ENCODE measurements at places on chromosomes 13 and 19.

DNA sequence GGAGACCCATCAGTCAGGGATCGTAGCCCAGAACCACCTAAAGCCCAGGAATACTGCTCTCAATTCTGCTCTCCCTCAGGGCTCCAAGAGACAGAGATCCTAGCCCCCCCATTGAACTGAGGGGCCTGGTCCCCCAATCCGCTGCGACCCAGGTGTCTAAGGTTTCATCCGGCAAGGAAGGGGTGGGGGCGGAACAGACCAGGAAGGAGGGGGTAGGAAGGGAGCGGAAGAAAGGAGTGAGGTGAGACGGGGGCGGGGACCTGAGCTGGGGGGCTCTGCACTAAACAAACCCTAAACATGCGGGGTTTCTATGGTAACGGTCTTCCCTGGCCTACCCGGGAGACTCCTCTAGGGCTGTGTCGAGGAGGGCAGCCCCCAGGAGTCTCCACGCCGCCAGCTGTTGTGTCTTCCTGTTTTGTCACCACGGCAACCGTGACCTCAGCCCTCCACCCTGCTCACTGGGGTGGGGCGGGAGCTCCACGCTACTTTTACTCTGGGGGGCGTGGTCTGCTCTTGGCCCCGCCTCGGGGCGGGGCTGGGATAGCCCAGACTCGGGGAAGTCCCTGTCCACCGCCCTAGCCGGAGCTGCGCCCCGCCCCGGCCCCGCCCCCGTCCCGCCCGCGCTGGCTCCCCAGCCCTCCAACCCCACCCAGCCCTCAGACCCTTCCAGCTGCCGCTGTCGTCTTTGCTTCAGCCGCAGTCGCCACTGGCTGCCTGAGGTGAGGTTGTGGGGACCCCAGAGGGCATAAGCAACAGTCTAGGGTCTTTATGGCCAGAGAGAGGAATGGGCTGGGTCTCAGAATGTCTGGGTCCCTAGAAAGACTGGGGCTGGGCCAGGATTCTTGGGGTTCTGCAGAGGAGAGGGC lies at the start of gene MYADM:
TSS of gene MYADM (plus strand) at position 659 of the 866 bp plus-strand sequence. CDS start 5,647 bp downstream, outside the sequence.
- peak; percentile 100 for DNase-seq

DNA sequence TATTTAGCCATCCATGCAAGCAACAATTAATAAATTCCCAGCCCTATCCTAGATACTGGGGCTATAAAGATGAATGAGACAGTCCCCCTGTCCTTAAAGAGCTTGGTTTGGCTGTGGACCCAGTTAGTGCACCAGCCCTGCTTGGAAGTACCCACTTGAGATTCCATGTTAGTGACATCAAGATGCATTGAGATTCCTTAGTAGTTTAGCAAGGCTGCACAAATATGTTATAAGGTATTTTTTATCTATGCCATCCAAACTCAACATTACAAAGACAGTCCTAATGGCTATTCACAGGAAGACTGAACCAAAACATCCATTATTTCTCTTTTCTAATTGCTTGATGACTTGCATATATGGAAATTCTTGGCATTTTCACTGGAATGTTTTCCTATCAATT lies 48.8 kb upstream of the RAP2A start:
- DNase-seq: no peak

DNA sequence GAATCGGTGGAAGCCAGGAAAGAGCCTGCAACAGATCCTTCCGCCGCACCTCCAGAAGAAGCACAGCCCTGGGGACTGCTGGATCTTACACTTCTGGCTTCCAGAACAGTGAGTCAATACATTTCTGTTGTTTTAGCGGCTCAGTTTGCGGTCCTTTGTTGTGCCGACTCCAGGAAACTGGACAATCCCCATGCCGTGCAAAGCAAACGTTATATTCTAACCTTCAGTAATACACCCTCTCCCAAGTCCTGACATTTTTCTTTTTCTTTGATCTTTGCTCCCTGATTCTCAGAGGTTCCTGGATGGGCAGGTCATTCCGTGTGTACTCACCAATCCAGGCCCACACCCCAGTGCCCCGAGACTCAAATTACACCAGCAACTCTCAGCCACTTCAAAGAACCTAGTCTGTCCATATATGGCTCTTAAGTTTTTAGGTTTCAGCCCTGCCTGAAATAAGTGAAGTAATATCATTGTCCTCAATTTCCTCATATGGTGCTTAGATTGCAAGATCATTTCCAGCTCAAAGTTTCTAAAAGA lies 387.1 kb upstream of the SGCG start:
- no peak for DNase-seq

DNA sequence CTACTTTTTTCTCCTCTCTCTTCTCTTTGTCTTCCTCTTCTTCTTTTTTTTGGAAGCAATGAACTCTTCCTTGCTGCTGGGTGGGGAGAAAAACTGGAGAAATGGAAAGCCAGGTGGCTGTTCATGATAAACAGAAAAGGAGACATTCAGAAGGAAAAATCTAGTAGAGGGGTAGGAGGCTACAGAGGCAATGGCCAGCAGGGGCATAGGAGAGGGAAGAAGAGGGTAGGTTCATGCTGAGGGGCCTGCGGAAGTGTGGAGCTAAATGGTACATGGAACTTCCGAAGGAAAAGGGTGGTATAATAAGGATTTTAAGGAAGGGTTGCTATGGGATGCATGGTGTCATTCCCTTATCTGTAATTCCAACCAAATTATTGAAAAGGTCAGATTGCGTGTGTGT lies 17.5 kb upstream of the HS6ST3 start:
- DNase-seq: no peak

DNA sequence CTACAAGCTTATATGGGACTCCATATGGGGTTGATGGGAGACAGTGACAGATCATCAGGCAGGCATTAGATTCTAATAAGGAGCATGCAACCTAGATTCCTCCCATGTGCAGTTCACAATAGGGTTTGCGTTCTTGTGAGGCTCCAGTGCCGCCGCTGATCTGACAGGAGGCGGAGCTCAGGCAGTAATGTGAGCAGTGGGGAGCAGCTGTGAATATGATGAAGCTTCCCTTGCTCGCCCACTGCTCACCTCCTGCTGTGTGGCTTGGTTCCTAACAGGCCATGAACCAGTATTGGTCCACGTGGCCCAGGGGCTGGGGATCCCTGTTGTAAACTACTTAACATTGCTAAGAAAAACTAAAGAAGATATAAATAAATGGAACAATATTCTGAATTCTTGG lies 378.4 kb downstream of the KCNRG start:
- no peak for DNase-seq

DNA sequence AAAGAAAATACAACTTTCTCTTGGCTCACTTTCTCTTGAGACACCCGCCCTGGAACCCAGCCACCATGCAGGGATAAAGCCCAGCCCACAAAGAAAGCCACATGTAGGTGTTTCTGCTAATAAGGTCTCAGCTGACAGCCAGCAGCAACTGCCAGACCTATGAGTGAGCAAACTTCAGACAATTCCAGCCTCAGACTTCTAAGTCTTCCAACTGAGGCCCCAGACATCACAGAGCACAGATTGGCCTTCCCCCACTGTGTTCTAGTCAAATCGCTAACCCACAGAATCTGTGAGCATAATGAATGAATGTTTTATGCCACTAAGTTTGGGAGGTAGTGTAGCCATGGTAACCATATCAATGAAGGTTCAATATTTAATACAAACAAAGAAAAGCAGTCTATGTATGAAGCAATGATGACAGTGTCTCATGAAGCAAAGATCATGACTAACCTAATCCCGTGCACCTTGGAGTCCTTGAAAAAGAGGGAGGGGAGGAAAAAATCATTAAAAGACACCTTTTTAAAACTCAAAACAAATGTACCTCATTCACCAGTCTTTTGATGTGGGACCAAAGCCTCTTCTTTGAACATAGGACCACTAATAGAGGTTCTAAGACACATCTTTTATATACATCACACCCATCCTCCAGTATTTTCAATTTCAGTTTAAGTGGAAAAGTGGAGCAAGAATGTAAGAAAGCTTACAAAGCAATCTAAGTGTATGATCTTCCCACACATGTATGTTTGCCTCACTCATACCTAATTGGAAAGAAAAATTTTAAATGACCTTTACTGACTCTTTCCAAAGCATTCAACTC lies 6.2 kb downstream of the MRPS31 start:
- no peak for DNase-seq

GRCh38 chr19:32458500-32459123 lies 53.0 kb downstream of the DPY19L3 start:
- DNase-seq: no peak

- no peak for DNase-seq
Measured at GRCh38 chr13:39781381-39781780, 125.9 kb downstream of the COG6 start.

GRCh38 chr19:42191855-42192254 lies 25.6 kb downstream of the DEDD2 start:
- no peak for DNase-seq

DNA sequence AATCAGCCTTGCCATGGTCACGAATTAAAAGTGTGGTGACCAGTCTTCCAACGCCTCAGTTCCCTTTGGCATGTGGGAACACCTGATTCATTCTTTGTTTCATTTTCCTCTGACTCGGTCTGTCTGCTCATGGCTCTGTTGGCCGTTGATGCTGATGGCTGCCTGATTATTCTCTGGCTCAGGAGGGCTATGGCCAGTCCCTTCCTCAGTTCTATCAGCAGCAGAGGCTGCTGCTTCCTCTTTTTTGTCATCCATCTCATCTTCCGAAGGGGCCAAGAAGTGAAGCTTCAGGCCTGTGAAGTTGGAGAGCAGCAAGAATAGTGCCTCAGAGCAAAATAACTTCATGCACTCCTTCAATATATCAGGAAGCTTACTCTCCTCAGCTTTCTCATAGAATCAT lies 9.5 kb upstream of the MLNR start:
- no peak for DNase-seq

DNA sequence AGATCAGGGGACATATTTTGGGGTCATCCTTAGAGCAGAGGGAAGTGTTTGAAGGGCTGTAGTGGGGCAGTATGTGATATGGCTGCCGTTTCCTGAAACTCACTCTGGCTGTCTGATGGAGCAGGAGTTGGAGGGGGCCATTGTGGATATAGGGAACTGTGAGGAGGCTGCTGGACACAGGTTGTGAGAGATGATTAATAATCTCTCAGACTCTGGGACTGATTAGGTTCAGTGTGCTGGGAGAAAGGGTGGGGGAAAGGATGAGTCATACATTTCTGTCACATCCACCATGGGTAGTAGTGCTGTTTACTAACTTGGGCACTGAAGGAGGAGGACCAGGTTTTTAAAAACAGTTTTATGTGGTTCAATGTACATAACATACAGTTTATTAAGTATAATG lies 4.8 kb downstream of the B3GLCT start:
- DNase-seq: no peak

DNA sequence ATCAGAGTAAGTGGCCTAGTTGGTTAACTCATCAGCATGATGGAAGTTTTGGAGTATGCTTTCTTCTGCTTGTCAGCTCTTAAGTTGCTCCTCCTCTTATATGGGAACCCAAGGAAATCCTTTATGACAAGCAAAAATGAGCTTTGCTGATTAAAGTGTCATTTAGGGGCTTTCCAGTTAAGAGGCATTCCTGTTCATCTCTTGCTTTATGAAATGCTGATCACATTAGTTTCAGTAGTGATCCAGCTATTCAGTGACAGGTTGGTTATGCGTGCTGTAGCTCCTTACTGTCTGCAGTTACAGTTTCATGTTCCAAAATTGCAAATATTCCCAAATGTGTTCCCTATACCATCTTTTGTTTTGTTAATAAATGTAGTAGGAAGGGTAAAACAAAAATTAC lies 146.6 kb downstream of the CDK8 start:
- DNase-seq: no peak

GRCh38 chr19:49212016-49212701 lies 54.6 kb downstream of the TRPM4 start:
- DNase-seq: no peak

DNA sequence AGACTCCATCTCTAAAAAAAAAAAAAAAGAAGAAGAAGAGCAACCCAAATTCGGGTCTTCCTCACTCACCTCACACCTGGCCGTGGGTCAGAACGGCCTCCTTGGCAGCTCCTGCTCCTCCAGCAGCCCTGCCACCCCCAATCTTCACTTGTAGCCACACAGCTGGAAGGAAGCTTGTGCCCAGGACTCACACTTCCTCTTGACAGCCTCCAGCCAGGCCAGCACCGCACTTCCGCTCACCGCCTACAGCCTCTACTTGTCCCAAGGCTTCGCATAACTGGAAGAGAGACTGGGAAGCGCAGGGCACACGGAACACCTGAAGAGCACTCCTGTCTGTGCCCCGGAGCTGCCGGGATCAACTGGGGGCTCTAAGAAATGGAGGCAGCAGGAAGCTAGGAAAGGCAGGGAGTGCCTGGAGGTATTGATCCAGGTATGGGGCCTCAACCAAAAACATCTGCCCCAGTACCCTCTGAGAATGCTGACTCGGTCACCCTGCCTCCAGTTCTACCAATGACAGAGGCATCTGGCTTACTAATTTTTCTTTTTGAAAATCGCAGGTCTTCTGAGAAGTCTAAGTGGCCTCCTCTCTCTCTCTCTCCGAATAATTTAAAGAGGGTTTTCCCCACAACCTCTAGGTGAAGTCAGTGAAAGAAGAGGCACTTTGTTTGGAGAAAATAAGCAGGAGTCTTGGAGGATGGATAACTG lies 31.1 kb upstream of the ATP12A start:
- no peak for DNase-seq

DNA sequence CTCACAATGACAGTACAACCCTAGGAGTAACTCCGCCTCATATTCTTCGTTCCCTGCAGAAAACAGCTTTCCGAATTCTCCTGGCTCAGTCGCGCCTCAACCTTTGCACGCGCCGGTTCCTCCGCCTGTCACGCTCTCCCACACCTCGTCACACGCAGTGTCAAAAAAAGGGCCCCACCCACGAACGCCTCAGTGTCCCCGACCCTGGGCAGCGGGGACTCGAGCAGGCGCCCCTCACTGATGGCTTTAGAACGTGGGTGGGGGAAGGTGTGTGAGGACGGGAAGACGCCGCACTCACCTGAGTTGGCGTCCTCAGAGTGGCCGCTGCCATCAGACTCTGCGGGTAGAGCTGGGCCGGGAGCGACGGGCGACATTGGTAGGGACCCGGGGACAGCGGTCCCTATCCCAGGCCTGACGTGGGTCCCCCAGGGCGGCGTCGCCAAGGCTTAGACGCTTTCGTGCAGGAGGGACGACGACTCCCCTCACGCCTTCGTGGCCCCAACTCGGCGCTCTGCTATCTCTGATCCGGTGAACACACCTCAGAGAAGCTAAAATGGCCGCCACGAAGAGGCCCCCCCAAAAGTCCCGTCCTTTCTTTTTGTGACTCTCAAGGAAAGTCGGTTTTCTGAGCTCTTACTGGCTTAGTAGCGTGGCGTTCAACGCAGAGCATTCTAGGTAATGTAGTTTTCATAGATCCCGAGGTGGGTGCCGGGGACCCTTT lies at the start of gene ZNF154:
TSS of gene ZNF154 (minus strand) at position 564 of the 721 bp plus-strand sequence. CDS start at position 331, 233 bp downstream.
- DNase-seq: peak; percentile 5

- DNase-seq: no peak
Measured at GRCh38 chr13:27833206-27833605, 40.9 kb downstream of the GSX1 start.

DNA sequence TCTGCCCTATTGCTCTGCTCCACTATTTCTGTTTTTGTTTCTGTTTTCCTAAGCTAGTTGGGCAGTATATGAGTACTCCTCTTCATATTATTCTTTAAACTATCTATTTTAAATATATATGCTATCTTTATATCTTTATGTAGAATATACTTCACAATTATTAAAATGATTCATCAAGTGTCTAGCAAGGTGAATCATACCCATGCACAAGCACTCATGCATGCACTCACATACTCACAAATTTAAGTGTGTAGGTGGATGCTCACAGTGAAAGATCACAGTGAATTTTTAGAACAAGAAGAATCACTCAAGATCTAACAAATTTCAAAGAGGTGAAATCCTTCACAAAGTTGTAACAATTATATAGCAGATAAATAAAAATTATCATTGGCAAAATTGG lies 435.6 kb upstream of the SLITRK5 start:
- no peak for DNase-seq

Data from activated T-cell treated with anti-CD3 and anti-CD28 coated beads for 1 hour (primary cell).